ENCODE measurements at places on chromosomes 12 and 14.

GRCh38 chr12:49892084-49892731 lies 11.5 kb downstream of the FAIM2 start:
- no peak for DNase-seq

- no peak for DNase-seq
Observed at GRCh38 chr14:36477266-36477665, 42.8 kb downstream of the NKX2-1 start.

DNA sequence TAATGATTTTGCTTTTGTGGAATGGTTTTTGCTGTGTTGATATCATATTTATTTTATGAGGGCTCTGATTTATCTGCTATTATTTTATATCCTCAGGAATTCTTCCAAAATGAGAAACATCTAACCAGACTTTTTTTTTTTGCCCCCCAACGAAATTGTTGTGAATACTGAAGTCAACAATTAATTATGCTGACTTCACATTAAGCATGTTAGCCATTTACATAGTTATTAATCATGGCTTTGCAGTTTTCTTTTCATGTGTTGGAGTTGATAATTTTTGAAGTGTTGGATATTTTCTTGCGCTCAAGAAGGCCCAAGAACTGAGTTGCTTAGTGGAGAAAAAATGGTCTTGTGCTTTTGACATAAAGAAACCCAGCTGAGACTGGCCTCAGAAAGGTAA lies 246.6 kb upstream of the CRY1 start:
- no peak for DNase-seq

- no peak for DNase-seq
Observed at GRCh38 chr12:57777911-57778310, 4.7 kb upstream of the TSFM start.

- DNase-seq = no peak
Observed at GRCh38 chr14:57634335-57634734, 140.7 kb upstream of the CCDC198 start.

- DNase-seq = peak; percentile 50
Observed at GRCh38 chr12:72271451-72272090, 599 bp upstream of the TRHDE start.

- DNase-seq = no peak
Observed at GRCh38 chr12:104010121-104010520, 39.9 kb downstream of the GLT8D2 start.

DNA sequence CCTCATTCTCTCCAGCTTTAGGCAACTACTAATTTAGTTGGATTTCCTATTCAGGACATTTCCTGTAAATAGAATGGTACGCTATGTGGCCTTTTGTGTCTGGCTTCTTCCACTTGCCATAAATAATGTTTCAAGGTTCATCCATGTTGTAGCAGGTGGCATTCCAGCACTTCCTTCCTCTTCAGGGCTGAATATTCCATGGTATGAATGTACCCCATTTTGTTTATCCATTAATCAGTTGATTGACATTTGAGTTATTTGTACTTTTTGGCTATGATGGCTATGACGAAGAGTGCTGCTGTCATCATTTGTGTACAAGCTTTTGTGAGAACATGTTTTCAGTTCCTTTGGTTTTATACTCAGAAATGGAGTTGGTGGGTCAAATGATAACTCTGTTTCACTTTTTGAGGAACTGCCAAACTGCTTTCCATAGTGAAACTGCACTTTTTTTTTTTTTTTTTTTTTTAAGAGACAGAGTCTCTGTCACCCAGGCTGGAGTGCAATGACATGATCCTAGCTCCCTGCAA lies 6.5 kb upstream of the CDK2AP1 start:
- no peak for DNase-seq

GRCh38 chr12:51949342-51950030 lies 2.0 kb upstream of the ACVR1B start:
- no peak for DNase-seq

DNA sequence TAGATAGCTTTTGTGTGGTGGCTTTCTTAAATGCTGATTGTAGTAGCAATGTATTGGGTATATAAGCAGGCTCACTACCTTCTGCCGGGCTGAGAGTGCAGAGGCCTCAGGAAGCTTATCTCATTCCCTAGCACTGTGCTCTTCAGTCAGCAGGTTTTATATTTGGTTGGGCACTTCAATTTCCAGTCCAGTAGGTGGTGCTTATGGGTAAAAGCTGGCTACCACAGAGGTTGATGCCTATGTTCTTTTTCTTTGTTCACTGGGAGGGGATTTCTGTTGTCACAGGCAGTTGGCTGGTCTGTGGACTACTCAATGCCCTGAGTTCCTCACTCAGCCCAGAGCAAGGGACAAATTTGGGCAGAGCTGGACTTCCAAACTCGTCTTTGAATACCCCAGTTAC lies 43.0 kb upstream of the GLIPR1 start:
- no peak for DNase-seq

- no peak for DNase-seq
Observed at GRCh38 chr14:85190251-85190650, 339.7 kb upstream of the FLRT2 start.

- no peak for DNase-seq
Observed at GRCh38 chr14:45267071-45267470, 14.1 kb upstream of the MIS18BP1 start.

DNA sequence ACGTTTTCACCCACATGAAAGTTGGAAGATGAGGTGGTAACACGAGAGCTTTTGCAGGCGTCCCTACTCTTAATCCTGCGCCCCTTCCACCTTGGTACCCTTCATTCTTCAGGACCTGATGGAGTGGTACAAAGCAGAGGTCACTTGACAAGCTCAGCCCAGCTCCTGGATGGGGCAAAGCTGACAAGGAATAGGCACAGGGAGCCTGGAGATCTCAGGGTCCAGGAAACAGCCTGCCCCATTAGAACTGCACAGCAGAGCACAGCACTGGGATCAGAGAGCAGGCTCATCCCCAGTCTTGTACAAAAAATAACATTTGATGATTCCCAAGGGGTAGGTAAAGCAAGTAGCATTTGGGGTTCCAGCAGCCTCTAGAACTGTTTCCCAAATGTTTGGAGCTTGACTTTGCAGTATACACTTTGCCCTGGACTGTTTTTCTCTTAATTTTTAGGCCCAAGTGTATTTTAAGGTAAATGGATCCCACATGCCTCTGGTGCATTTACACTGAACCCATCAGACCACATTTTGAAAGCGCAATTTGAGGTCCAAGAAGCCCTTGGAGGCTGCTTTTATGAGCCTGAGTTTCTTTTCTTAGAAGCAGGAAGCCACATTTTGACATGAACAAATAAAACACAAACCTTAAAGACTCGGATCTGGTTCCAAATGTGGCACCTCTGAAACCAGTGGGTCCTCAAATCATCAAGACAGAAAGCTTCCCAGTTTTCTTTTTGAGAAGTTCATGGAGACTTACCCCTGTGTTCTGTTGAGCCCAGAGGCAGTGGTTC lies 633 bp downstream of the TC2N start:
- no peak for DNase-seq

DNA sequence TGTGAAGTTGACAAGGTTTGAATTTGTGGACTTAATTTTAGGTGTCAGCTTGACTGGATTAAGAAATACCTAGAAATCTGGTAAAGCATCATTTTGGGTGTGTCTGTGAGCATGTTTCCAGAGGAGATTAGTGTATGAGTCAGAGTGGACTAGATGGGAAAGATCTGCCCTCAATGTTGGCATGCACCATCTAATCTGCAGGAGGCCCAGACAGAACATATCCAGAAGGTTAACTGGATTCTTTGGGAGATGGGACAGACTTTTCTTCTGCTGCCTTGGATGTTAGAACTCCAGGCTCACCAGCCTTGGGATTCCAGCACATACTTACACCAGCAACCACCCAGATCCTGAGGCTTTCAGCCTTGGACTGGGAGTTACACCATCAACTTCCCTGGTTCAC lies 14.1 kb downstream of the SGPP1 start:
- no peak for DNase-seq

DNA sequence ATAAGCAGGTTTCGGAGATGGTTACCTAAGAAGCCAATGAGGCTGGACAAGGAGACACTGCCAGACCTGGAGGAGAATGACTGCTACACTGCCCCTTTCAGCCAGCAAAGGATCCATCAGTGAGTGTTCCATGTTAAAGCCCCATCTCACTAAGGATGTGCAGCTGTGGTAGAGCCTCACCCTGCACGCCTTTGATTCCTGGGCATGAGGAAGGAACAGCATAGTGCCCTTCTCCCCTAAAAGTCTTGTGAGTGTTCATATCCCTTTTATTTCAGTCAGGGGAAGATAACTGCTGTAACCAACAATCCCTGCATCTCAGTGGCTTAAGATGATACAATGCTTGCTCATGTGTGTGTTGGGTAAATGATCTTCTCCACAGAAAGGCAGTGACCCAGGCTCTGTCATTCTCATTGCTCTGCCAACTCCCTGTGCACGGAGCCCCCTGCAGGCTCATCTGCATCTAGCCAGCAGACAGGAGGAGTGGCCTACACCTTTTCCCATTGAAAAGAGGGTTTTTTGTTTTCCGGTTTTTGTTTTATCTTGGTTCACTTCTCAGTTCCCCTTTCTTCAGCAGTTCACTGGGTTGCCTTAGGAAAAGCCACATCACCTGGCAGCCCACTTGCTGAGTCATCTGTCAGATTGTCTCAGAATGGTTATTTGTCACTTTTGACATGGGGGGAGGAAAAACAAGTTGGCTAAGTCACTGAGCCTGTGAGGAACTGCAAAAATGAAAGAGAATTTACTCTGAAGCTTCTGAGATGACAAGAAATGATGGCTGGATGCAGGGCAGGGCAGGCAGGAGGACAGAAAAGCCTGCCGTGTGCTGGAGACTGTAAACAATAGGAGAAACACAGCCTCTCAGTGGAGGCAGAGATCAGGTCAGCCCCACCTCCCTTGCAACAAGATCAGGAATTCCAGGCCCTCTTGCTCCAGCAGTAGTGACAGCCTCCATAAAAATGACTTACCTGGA lies 193.3 kb downstream of the ANO4 start:
- DNase-seq = peak; percentile 42

DNA sequence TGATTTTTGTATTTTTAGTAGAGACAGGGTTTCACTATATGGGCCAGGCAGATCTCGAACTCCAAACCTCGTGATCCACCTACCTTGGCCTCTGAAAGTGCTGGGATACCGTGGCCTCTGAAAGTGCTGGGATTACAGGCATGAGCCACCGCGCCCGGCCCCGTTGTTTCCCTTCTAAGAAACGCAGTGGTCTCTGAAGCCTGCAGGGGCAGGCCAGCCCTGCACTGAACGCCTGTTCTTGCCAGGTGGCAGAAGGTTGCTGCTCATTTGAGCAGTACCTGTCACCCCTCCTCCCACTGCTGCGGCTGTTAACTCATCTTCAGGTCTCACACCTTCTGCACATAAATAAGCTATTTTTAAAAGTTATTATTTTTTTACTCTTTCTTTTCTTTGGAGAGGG lies 24.3 kb downstream of the GPRC5A start:
- no peak for DNase-seq

DNA sequence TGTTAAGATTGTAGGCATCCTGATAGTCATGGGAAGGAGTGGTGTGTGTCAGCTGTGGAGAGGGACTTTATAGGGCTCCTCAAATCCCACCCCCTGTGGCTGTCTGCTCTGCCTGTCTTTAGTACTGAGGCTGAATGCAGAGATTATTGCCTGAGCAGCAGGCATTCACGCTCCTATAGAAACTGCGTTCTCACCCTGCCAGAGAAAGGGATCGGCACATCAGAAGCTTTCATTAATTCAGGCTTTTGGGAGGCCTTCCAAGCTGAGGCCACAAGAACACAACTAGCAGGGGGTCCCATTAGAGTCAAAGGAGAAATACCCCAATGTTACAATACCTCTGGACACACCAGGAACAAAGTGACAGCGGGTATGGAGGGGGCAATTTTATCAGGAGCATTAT lies 12.6 kb downstream of the KCNK10 start:
- no peak for DNase-seq

DNA sequence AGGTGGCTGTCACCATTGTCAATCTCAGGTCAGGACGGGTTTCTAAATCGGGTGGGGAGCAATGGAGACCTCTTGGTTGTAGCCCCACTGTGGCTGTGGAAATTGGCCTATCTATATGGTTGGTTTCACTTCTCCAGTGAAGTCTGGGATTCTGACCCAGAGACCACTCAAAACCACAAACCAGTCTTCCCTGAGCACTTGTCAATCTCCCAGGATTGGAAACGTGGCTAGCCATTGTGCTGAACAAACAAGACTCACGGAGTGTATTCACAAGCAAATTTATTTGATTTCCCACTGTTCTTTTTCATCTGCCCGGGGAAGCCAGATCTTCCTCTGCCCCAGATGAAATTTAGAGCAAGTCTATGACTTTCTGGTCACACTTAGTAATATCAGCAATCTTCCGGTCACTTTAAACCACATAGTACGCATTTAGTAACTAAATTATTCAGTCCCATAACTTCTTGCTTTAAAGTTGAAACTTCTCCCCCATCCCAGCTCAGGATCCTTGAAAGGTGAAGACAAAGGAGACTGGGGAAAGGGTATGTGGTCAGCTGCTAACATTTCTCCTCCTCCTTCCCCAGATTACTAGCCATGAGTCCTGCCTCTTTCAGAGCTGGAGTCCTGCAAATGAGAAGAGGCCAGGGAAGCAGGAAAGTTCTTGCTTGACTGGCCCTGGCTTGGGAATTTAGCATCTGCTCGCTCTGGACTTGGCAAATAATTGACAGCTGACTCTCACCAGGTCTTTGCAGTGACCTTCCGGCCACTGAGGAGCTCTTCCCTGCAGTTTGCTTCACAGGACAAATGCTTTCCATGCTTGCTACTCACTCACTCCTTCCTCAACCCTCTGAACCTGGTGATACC lies 123.2 kb upstream of the MAX start:
- DNase-seq = peak; percentile 58

- no peak for DNase-seq
Observed at GRCh38 chr12:104686196-104686595, 229.4 kb downstream of the CHST11 start.
